Activated CD8-positive, alpha-beta T cell treated with anti-CD3 and anti-CD28 coated beads for 36 hours (primary cell): ENCODE measurements at places on chromosomes 7 and 10.

- no peak for DNase-seq
These were observed 93.4 kb upstream of the ARMC3 start for GRCh38 chr10:22834471-22834870.

- DNase-seq, result no peak
These were observed 41.1 kb downstream of the GLRX3 start for GRCh38 chr10:130177250-130177649.

GRCh38 chr10:88555190-88555908 lies 27.8 kb downstream of the RNLS start:
- no peak for DNase-seq

- DNase-seq, result no peak
These were observed 224.2 kb upstream of the LYZL1 start for GRCh38 chr10:29064680-29065079.

DNA sequence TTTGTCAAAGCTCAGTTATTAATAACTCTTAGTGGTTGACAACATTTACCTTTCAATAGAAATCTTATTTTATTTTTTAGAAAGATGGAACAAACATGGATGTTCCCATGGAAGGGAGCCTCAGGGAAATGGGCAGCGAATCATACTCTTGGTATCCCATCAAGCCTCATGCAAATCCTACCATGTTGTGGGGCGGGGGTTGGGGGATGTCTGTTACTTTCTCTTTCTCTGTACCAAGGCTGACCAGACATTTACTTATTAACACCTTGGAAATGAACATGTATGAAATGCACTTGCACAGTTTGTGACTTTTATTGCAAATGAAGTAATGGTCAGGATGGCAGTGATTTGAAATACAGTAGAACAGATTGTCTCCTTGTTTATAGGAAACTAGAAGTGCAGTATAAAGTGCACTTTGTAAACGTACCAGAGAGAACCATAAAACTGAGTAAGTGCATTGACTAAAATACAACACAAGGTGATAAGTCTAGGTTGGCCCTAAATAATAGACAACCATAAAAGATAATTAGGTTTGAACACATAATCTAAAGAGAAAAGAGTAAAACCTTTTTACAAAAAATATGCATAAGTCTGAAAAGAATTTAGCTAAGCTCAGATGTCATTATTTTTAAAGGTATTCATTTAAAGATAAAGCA lies 32.4 kb downstream of the SEMA3D start:
- DNase-seq, result no peak

DNA sequence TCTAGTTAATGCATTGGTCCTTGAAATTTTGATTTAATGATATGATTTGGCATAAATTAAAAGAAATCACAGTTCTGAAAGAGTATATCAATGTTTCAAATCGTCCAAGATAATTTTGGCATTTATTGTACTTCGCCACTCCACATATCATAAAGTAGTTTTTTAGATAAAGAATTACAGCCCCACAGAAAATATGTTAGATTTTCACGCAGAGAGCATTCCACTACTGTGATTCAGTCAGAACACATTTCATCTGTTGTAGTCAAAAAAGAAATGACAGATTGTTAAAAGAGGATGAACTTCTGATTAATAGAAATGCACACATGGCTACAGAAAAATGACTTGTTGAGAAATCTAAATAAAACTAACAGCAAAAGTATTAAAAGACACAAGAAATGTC lies 1063.5 kb upstream of the LRRN3 start:
- DNase-seq, result no peak
